Left lung (tissue), 14 donors: ENCODE measurements at places on chromosomes 5 and 9. TPM values are rescaled to one million over a fixed set of nuclear protein-coding genes. Genes with fewer than 3 reads are reported as not detected.

DNA sequence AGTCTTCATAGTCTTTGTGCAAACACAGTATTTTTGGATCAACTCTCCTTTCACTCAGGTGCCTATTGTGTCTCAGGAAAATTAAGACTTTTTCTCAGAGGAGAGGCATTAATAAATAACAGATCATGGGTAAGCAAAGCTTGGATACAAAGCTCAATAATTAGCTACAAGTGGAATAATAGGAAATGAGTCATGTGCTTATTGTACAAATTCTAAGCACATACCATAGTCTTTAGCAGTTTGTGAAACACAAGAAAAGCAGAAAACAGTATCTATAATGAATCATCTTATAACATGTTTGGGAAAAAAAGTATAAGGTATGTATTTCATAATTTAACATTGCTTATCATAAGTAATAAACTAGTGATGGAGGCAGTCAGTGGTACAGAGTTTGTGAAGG, 477.0 kb downstream of the CDH10 start:
- no peak for DNase-seq

- peak; percentile 28 for DNase-seq
These were observed 70.4 kb upstream of the DAP start for GRCh38 chr5:10831419-10831818.

DNA sequence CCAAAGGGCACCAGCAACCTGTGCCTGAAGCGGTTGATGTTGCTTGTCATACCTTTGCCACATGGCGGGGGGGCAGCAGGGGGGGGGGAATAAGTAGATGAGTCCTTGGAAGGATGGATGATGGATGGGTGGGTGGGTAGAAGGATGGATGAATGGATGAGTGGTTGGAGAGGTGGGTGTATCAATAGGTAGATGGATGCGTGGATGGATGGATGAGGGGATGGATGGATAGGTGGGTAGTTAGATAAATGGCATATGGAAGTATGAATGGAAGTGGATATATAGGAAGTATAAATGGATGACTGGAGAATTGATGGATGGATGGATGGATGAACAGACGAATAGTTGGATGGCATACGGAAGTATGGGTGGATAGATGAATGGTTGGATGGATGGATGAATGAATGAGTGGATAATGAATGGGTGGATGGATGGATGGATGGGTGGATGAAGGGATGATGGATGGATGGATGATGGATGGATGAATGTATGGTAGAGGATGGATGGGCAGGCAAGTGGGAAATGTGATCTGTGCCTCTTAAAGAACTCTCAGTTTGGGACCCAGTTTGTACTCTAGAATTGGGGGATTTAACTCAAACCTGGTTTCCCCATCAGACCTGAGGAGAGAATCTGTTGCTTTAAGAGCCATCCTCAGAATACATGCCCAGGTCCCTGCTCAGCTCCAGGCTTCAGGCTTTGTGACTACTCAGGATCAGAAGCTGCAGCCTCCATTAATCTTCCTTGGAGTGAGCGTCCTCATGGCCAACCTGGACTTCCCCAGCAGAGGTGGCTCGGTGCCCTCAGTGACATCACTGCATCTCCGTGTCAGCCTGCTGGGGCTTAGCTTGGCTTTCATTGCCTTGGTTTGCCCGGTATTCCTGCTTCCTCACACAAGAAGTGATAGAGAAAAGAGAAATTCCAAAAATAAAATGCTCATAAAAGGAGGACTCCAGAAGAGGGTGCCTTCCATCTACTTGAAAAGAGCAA, 27.6 kb upstream of the SUSD3 start:
- no peak for DNase-seq

DNA sequence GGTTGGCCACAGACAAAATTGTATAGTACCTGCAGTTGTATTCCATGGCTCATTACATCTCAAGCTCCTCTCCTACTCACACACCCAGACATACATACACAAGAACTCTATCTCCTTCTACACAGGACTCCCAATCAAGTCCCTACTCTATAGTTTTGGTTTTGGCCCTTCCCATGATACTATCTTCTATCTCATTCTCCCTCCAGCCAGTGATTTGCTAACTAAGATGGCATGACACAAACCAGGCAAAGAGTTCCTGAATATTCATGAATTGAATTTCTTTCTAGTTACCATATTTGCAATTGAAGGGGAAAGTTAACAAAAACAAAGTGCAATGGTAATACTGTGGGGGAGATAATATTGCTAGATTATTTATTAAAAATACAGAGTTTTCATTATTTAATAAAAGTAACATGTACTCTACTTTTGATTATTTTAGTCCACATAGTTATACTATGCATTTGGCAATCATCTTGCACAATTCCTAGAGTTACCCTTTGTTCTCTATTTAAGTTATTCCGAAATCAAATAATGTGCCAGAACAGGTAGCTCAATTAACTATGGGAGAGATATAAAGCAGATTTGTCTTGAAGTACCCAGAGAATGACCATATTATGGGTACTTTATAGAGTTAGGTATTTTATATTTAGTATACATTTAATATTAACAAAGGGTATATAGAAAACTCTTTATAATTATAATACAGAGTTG, 9.6 kb upstream of the LURAP1L start:
- DNase-seq: no peak

DNA sequence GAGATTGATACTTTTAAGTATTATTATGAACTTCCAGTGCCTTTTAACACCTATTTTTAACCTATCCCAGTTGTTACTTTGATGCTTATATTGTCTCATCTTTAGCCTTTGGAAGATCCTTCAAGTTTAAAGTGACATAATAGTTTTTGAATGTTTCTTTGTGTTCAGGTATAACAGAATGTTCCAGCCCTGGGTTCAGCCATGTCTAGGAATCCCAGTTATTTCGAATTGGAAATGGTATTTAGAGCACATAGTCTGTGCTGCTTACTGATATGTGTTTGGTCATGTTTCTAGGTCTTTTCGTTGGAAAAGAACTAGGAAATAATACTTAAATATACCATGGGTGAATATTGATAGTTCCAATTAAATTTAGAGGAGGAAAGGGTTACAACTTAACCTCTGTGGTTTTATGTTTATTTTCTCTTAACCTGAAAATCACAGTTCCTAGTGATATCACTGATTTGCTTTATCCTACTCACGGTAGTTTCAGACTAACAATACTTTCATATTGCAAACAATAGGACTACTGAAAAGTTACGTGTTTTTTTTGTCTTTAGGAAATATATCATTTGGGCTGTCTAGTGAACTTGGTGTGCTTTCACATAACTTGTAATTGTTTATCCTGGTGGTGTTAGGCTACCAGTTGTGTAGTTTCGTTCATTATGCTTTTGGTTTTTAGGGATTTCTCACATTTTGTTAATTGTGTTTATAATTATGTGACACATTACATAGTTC, 37.8 kb downstream of the UHRF2 start:
- DNase-seq: no peak

DNA sequence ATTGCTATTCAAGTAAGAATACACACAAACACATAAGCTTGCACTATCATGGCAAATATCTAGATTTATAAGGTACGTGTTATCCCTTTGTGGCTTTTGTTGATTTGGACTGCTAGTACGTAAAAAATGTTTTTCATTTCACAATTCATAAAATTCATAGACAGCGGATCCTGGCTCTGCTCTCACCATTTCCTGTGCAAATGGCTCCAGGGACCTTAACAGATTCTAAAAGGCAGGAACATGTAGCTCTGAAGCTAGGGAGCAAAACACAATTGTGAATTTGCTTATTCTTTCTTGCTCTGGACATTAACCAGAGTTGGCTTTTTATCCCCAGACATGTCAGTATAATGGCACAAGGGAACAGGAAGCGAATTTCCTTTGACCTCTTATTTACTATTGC, 1019.9 kb upstream of the WWC1 start:
- DNase-seq: no peak

GRCh38 chr9:126752881-126753670, 51.8 kb upstream of the ZBTB43 start:
- DNase-seq: no peak

GRCh38 chr5:107572715-107573368, 97.9 kb downstream of the EFNA5 start:
- DNase-seq: peak; percentile 77

- DNase-seq: no peak
These were observed 6.1 kb upstream of the ADGRD2 start for GRCh38 chr9:124444166-124444565.

- DNase-seq: no peak
These were observed 31.0 kb upstream of the GNA14 start for GRCh38 chr9:77679088-77679487.

- DNase-seq: no peak
These were observed 314.5 kb upstream of the RFX3 start for GRCh38 chr9:3840311-3840710.

GRCh38 chr5:78527054-78527859, 121.3 kb downstream of the LHFPL2 start:
- DNase-seq: no peak

DNA sequence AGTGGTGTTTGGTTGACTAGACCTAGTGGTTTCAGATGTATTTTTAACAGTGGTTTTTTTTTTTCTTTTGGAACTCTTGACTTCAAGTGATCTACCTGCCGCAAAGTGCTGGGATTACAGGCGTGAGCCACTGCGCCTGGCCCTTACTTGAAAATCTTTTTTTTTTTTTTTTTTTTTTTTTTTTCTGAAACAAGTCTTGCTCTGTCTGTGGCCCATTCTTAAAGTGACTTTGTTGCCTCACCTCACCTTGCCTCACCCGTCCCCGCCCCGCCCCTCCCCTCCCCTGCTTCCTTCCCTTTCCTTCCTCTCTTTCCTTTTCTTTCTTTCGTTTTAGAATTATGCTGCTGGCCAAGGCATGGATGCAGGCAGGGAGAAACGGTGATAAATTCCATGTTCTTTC, 26.0 kb downstream of the GPBP1 start:
- DNase-seq: no peak

GRCh38 chr5:154786414-154786813, 31.2 kb downstream of the LARP1 start:
- no peak for DNase-seq

DNA sequence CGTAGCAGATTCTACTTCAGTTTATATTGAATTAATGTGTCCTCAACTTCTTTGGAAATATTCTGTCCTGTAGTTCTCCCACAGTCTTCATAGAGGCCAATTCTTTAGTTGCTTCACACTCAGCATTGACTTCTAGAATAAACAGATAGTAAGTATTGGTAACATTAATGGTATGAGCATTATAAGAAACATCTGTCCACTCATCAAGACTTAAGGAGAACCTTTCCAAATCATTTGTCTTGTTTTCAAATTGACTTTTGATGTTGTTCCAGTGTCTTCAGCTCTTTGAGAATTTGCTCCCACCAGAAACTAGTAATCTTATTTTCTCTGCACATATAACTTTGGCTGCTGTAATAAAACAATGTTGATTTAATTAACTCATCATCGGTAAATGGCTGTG, 18.3 kb downstream of the RANBP17 start:
- no peak for DNase-seq

- DNase-seq: no peak
These were observed 28.3 kb downstream of the CAMK2A start for GRCh38 chr5:150261231-150261630.

- no peak for DNase-seq
These were observed 90.2 kb upstream of the FAM174A start for GRCh38 chr5:100444961-100445360.

DNA sequence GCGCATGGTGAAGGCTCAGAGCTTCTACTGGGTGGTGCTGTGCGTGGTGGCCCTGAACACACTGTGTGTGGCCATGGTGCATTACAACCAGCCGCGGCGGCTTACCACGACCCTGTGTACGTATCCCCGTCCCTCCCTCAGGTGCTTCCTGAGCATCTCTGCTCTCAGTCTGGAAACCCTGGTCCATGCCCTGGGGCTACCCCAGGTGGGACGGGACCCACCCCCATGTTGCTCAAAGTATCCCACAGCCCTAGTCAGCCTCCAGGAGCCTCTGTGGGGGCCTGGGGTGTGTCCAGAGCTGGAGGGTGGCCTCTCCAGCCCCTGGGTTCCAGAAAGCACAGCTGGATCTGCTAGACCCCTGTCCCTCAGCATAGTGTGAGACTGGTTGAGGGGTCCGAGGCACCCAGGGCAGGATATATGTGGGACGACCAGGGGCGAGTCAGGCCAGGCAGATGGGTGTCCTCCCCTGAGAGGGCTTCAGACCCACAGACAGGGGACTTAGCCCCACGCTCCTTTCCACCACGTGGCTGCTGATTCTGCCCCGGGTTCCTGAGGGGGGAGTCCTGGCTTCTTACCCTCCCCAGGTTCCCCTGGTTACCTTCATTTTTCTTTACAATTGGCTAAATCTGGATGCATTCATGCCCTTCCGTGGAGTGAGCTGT, 94.0 kb downstream of the CACNA1B start:
- no peak for DNase-seq

GRCh38 chr5:172648755-172649154, 7.7 kb downstream of the NEURL1B start:
- DNase-seq: no peak

DNA sequence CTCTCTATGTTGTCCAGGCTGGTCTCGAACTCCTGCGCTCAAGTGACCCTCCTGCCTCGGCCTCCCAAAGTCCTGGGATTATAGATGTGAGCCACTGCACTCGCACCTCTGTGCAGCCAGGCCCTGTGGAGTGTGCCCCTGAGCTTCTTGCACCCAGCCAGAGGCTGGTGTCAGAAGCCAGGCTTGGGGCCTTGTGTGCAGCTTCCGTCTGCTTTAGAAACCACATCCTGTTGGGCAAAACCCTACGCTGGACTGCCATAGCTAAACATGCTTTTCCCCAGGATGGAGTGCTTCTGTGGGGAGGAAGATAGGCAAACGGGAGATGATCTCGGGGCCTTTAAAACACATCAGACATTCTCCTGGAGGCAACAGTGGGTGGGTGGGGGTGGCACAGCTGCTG, 40.1 kb downstream of the PRRT1B start:
- DNase-seq: no peak

DNA sequence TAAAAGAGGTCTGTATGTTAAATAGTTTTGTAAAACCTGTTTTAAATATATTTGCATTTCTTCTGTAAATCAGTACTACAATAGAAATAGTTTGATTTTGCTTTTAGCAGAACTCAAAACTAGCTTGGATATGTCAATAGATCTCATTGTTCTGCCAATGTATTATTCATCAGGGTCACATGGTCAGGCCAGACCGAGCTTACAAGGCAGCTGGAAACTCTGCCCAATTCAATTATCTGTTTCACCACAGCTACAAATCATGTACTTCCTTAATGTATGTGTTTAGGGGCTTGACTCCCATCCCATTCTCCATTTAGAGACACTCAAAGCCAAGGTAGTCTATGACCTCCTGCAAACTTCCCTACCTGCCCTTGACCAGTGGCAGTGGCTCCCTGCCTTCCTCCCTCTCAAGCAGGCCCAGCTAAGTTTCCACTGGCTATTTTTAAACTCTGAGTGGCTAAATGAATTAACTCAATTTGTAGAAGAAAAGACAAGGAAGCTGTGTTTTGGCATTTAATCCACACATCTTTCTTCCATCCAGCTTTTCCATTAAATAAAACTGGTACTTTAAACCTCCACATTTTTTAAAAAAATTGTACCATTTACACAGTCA, 46.4 kb upstream of the SELENOP start:
- DNase-seq: no peak

Gene PCDHB5
- 11.1 TPM for polyA plus RNA-seq

Gene NUTM2G
- polyA plus RNA-seq: 1.00 TPM

Gene CA9
- 1.3 TPM for polyA plus RNA-seq

Gene DRD1
- 0.11 TPM for polyA plus RNA-seq

Gene KCTD16
- polyA plus RNA-seq: 0.18 TPM

Gene PCDHGA8
- polyA plus RNA-seq: 0.38 TPM

Gene GAS1
- polyA plus RNA-seq: 20.1 TPM

Gene CRHBP
- polyA plus RNA-seq: 0.25 TPM

Gene GRXCR2
- not detected for polyA plus RNA-seq

Gene IFNA16
- polyA plus RNA-seq: not detected

Gene GLRA1
- not detected for polyA plus RNA-seq
